ENCODE measurements at places on chromosomes 4 and X.

DNA sequence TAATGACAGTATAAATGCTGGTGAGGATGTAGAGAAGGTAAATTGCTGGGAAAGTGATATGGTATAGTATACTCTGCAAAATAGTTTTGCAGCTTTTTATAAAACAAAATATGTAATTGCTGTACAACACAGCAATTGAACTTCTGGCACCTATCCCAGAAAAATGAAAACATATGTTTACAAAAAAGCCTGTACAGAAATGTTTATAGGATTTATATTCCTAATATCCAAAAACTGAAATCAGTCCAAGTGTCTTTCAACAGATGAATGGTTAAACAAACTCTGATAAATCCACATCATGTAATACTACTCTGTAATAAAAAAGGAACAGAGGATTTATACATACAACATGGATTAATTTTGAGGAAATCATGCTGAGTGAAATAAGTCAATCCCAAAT is 198.4 kb upstream of the ACTRT1 start:
- no peak for DNase-seq

GRCh38 chr4:185469580-185470154 is 1.9 kb downstream of the CCDC110 start:
- DNase-seq = no peak

- DNase-seq = no peak
These were observed 113.3 kb downstream of the PPP1R2C start for GRCh38 chrX:42664680-42665079.

- DNase-seq = no peak
These were observed 308.0 kb downstream of the PPP3CA start for GRCh38 chr4:101039367-101039766.

DNA sequence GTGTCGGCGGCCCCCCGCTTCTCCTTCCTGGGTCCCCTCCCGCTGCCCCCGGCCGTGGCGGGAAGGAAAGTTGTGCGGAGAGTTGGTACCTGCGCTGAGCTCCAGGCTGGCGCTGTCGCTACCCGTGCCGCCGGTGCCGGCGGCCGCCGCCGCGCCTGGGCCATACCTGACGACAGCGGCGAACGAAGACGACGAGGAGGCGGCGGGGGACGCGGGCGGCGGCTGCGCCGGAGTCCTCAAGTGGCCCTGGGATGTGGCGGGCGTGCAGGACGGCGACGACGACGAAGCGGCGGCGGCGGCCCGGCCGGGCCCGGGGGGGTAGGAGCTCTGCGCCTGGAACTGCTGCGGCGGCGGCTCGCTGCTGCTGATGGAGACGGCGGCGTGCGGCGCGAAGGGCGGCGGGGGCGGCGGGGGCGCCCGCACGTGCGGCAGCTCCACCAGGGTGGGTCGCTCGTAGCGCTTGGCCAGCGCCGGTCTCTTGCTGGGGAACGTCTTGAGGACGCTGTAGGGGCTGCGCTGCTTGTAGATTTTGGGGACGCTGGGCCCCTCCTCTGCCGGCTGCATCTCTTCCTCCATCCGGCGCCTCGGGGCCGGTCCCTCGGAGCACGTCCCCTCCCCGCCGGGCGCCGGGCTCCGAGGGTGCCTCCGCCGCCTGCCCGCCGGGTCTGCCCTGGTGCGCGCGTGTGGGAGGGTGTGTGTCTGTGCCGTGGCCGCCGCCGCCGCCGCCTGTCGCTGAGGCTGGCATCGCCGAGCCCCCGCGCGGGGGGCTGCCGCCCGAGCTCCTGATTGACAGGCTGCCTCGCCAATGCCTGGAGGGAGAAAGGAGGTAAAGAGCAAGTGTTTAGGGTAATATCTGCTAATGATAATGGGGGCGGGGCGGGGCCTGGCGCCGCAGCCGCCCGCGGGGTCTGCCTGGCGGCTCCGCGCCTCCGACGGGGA is 618 bp downstream of the BEND4 start:
- DNase-seq = no peak

DNA sequence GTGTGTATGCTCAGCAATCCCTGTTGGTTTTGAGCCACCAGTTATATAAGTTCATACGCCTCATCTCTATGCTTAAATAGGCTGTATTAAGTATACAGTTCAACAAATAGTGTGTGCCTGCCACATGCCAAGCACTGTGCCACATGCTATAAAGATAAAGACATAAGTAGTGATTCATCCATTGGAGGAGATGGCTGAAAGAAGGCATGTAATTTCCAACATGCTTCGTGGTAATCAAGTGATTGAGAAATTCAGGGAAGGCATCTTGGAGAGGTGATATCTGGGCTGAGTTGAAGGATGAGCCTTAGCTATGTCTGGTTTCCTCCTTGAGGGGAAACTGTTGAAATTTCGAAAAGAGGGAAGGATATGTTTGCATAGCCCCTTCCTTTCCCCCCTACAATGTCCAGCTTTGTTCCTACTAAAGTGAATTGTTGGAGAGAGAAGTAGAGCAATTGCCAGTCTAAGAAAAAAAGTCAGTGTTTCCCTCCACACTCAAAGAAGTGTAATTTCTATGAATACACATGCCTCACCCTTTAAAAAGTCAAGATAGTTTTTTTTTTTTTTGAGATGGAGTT is 96.5 kb downstream of the ARHGAP10 start:
- no peak for DNase-seq

- DNase-seq = no peak
These were observed 1.3 kb upstream of the CLCN5 start for GRCh38 chrX:49921109-49921508.

DNA sequence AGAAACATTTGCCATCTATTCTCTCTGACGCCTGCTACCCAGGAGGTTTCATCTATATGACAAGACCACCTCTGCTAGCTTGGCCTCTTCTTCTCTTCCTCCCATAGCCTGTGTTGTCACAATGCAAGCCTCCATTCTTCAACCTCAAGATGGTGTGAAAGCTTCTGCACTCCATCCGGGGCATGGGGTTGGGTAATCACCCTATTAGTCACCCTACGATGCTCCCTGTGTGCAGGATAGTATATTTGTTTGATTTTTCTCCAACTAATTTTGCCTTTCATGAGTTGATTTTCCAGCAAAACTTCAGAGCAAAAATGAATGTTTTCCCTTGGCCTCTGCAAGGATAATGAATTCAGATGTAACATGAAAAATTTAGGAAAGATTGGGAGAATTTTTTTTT is 128.0 kb upstream of the STS start:
- DNase-seq = no peak

DNA sequence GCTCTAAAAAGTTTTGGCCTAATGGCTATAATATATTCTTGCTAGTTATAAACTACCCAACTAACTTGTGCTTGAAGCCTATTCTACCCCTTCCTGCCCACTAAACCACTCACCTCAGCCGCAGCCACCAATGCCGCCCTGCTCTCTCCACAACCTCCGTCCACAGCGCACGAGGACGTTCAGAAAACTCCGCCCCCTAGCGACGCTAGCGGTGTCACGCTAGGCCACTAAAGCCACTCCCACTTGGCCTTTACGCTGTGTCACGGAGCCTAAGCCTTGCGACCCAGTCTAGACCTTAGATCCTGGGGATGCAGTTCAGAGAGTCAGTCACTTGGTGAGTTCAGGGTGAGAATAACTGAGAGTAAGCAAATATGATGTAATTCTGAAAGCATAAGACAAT is at the start of gene TEX11:
TEX11 (minus strand) TSS at position 171 of the 400 bp plus-strand sequence. CDS start 922 bp downstream, outside the sequence.
- no peak for DNase-seq

- no peak for DNase-seq
These were observed 82.6 kb downstream of the ANXA3 start for GRCh38 chr4:78634011-78634664.

DNA sequence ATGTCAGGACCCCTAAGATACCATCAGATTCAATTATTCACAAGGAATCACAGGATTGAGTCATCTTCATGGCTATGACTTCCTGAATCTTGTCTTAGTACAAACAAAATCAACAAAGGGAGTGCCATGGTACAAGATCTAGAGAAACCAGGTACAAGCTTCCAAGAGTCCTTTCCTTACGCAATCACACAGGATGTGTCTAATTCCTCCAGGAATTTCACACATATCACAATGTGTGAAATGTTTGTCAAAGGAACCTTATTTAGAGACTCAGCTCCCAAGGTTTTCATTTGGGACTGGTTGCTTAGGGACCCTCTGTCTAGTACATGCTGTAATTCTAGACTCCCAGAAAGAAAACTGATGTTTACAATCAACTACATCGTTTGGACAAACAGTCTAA is 83.0 kb downstream of the MAB21L2 start:
- no peak for DNase-seq

GRCh38 chr4:186746581-186746980 is 22.9 kb upstream of the FAT1 start:
- no peak for DNase-seq

GRCh38 chrX:45823536-45823935 is 622.9 kb upstream of the DIPK2B start:
- DNase-seq = no peak

DNA sequence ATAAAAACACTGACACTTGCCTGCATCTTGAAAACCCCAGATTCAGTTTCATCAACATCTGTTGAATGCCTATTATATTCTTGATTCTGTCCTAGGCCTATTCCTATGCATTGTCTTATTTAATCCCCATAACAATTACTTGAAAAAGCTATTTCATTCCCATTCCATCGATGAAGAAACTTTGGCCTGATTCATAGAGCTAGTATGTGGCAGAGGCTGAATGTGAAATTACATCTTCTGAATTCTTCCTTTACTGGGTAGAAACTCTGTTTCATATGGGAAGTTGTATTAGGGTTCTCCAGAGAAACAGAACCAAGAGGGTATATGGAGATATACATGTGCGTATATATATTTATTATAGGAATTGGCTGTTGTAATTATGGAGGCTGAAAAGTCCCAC is 35.0 kb upstream of the SLC4A4 start:
- no peak for DNase-seq

GRCh38 chr4:100746141-100746739 is 228.4 kb upstream of the EMCN start:
- DNase-seq = no peak

DNA sequence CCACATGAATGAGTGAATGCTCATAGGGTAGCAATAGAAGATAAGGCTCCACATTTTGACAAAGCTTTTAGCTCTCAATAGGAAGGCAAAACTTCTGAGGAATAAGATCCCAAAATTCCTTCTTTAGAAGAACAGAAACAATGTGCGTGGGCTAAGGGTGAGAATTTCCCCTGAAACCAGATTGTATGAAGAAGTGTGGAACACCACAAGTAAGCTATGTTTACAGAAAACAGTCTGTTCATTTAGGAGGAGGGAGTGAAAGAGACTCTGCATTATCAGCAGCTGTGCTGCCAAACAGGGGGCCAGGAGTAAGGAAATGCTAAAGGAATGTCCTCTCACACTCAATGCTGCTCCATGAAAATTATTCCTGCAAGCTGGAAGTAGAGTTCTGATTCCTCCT is 851.6 kb downstream of the CENPC start:
- DNase-seq = no peak

- DNase-seq = no peak
These were observed 790 bp upstream of the HHIP start for GRCh38 chr4:144645102-144645630.

- no peak for DNase-seq
These were observed 368.7 kb upstream of the FAM241A start for GRCh38 chr4:111776561-111776960.

DNA sequence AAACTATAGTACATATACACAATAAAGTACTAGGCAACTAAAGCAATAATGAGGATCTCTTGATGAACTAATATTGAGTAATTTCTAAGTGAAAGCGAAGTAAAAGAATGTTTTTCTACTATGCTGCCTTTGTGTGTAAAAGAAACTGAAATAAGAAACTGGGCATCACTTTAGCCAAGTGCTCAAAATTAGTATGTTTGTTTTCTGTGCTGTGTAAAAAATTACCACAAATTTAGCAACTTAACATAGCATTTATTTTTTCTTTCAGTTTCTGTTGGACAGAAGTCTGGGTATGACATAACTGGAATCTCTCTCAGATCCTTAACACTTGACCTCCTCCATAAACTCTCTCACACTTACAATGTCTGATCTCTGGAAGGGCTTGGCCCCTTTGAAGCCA is 687.1 kb upstream of the MAGEB2 start:
- no peak for DNase-seq

GRCh38 chr4:147709999-147710398 is 21.9 kb upstream of the ARHGAP10 start:
- no peak for DNase-seq

DNA sequence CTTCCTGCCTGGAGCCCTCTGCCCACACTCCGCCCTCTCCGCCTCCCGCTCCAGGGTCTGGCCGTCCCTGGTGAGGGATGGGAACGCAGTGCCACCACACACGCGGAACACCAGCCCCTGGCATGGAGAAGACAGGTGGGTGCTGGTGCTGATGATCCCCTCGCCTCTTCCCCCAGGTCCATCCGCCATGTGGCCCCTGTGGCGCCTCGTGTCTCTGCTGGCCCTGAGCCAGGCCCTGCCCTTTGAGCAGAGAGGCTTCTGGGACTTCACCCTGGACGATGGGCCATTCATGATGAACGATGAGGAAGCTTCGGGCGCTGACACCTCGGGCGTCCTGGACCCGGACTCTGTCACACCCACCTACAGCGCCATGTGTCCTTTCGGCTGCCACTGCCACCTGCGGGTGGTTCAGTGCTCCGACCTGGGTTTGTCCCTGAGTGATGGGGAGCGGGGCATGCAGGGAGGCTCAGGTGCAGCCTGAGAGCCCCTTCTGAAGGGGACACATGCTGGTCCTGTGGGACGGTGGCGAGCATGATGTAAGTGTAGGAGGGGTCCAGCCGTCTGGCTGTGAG is 9.8 kb downstream of the BGN start:
- DNase-seq = no peak

DNA sequence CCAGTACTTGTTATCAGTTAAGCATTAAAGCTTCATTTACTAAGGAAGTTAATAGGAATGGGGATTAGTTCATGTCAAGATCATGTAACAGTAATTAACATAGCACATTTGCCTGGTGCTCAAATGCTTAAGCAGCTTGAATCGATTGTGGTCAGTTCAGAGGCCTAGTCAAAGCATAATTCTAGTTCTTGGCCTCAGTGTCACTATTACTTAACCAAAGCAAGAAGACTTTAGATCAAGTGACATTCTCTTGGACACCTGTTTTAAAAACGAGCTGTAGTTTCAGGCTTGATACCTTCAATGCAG is 115.2 kb upstream of the BMPR1B start:
- DNase-seq = no peak

GRCh38 chr4:140556372-140557085 is 12.2 kb downstream of the UCP1 start:
- no peak for DNase-seq

DNA sequence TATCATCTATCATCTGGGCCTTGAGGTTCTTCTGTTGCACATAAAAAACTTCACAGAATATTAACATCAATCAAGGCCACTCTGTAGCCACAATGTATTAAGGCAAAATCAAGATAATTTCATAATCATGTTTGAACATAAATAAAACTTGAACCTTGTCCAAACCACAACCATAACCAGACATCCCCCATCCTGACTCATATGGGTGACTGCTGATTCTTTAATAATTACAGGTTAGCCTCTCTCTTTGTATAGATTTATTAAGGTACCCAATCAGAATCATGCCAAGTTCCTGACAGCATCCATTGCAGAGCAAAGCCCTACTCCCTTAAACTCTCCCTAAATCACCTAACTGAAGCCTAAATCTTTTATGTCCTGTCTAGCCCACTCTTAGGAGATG is 16.7 kb upstream of the AREG start:
- no peak for DNase-seq

Measured in activated naive CD4-positive, alpha-beta T cell (primary cell).